Activated CD8-positive, alpha-beta T cell treated with anti-CD3 and anti-CD28 coated beads, Interleukin-2, amount 10 ng/mL, durations not matched to agents 7 days and 5 days (primary cell): ENCODE measurements at places on chromosomes 16 and 17. TPM values are rescaled to one million over a fixed set of nuclear protein-coding genes. Genes with fewer than 3 reads are reported as not detected.

The LRRC75A gene
- total RNA-seq, result 5.7 TPM

The NPTX1 gene
- total RNA-seq, result 16.7 TPM

The ASPA gene
- not detected for total RNA-seq

The MYO15A gene
- total RNA-seq, result 0.34 TPM

The NFE2L1 gene
- 50.7 TPM for total RNA-seq

The STAT5A gene
- 117 TPM for total RNA-seq

The NHLRC4 gene
- total RNA-seq, result 1.6 TPM

GRCh38 chr17:7852919-7853690 is 1.8 kb upstream of the TMEM88 start:
- no peak for DNase-seq
- no peak overlapping the region for H3K4me3 ChIP-seq
- H3K36me3 ChIP-seq, result peaks cover 10% of the 10 kb centered on the region
- no peak overlapping the region for H3K27ac ChIP-seq
- peaks cover 24% of the 10 kb centered on the region for H3K4me1 ChIP-seq

DNA sequence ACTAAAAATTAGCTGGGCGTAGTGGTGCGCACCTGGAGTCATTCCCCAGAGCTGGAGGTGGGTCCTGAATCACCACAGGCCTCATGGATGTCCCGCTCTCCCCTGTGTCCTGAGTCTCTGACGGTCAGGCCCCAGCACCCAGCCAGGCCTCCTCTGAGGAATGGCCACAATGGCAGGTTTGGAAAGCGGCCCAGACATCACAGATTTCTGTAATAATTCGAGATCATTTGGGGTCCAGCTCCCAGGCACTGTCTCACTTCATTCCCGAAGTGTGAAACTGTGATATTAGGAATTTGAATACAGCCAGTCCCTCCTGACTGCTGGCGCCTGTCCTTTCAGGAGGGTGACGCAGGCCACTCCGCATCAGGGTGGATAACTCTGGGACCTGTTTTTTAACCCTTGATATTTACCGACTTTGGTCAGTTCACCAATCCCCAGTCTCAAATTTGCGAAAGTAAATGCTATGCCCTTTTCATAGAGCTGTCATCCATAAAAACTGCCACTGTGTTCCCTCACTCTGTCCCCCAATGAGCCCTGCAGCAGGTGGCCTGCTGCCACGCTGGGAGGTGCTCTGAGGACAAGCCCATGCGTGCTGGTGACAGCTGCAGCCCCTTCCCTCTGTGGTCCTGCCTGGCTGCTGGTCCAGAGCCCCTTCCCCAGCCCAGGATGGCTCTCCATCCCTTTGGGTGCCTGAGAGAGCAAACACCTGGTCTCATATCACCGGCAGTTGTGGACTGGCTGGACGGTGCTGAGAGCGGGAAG is 28.3 kb upstream of the RPTOR start:
- no peaks in the 10 kb centered on the region for H3K27me3 ChIP-seq
- no peaks in the 10 kb centered on the region for H3K4me1 ChIP-seq
- H3K4me3 ChIP-seq, result no peak overlapping the region
- H3K36me3 ChIP-seq, result no peaks in the 10 kb centered on the region
- DNase-seq, result no peak

DNA sequence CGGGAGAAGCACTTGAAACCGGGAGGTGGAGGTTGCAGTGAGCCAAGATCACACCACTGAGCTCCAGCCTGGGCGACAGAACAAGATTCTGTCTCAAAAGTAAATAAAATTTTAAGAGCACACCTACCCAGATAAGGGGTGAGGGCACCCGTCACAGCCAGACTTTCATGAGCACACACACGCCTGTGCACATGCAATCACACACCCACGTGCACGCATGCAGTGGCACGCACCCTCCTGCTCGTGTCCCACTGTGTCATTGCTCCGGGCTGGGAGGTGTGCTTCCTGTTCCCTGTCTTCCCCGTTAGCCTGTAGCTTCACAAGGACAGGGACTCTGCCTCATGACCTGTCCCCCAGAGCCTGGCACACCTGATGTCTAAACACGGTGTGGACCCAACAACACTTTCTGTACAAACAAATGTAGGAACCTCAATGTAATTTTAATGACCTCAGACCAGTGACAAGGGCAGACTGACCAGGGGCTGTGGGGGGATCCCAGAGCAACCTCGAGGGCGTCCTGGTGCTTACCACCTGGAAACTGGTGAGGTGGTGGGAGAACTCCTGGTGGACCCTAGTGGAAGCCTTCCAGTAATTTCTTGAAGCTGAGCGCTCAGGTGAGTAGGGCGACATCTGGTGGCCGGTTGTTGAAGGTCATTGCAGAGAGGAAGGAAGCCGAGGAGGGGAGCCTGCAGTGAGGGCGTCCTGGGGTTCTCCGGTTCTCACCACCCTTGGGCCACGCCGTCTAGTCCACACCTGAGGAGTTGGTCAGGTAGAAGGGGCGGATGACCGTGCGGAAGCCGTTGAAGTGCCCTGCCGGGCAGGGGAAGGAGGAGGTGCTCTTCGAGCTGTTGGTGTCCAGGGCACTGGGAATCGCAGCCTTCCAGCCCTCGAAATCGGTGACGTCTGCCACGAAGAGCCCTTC is 8.6 kb downstream of the LGALS3BP start:
- peaks cover 29% of the 10 kb centered on the region for H3K36me3 ChIP-seq
- H3K27me3 ChIP-seq, result no peaks in the 10 kb centered on the region
- H3K27ac ChIP-seq, result no peak overlapping the region
- peak; percentile 87 for DNase-seq

DNA sequence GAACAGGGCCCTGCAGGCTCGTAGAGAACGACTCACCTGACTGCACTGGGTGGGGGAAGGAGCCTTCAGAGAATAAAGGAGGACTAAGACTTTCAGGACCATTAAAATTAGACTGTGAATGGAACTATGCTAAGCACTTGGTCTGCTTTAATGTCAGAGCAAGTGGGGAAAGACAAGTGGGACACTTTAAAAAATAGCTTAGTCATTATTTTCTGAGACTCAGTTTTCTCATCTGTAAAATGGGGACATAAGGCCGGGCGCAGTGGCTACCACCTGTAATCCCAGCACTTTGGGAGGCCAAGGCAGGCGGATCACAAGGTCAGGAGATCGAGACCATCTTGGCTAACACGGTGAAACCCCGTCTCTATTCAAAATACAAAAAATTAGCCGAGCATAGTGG is 19.3 kb upstream of the BCO1 start:
- H3K4me1 ChIP-seq, result no peaks in the 10 kb centered on the region
- no peaks in the 10 kb centered on the region for H3K36me3 ChIP-seq
- no peak overlapping the region for H3K4me3 ChIP-seq
- H3K27ac ChIP-seq, result no peak overlapping the region
- no peak for DNase-seq

- peak overlapping the region; percentile 55 for H3K27ac ChIP-seq
- H3K36me3 ChIP-seq, result peaks cover 35% of the 10 kb centered on the region
- H3K4me3 ChIP-seq, result no peak overlapping the region
- no peak for DNase-seq
- H3K27me3 ChIP-seq, result no peaks in the 10 kb centered on the region
- H3K4me1 ChIP-seq, result peaks cover 53% of the 10 kb centered on the region
These were observed 29.0 kb downstream of the PGS1 start for GRCh38 chr17:78407387-78408000.

DNA sequence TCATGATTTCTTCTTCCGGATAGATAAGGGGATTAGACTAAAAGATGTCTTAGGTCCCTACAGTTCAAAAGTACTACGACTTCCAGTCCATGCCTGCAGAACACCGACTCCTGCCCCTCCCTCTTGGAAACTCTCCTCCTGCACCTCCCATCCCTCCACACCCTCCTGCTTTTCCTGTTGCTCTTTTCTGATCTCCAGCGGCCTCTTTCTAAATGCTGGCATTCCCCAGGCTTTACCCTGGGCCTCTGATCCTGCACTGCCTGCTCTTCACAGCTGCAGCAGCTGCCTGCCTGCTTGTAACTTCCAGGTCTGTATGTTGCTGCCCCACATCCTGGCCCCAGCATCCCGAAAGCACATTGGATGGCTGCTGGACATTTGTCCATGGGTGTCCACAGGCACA is 154.2 kb downstream of the KCNJ12 start:
- no peak overlapping the region for H3K4me3 ChIP-seq
- no peak overlapping the region for H3K27ac ChIP-seq
- H3K36me3 ChIP-seq, result peaks cover under 1% of the 10 kb centered on the region
- DNase-seq, result no peak
- no peaks in the 10 kb centered on the region for H3K27me3 ChIP-seq
- H3K4me1 ChIP-seq, result peaks cover 18% of the 10 kb centered on the region

DNA sequence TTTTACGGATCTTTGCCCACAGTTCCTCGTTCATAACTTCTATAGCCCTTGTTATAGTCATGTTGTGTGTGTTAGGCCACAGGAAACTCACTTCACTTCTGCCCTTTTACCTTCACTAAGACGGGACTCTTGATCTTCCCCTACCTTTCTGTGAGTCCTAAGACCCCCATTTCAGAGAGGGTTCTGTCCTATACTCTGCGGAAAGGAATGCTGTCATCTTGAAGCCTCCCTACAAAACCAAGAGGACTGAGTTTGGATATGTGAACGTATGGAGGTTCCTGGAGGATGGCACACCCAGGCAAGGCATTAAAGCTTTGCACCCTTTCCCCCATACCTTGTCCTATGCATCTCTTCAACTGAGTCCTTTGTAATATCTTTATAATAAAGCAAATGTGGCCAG is 3.7 kb downstream of the UBB start:
- peaks cover 38% of the 10 kb centered on the region for H3K36me3 ChIP-seq
- peaks cover 6% of the 10 kb centered on the region for H3K27me3 ChIP-seq
- peaks cover 49% of the 10 kb centered on the region for H3K4me1 ChIP-seq
- DNase-seq, result no peak

GRCh38 chr16:27334192-27334764 is 20.5 kb downstream of the IL4R start:
- H3K4me3 ChIP-seq, result no peak overlapping the region
- no peak for DNase-seq
- no peak overlapping the region for H3K27ac ChIP-seq
- peaks cover 80% of the 10 kb centered on the region for H3K36me3 ChIP-seq
- H3K4me1 ChIP-seq, result peaks cover 39% of the 10 kb centered on the region

DNA sequence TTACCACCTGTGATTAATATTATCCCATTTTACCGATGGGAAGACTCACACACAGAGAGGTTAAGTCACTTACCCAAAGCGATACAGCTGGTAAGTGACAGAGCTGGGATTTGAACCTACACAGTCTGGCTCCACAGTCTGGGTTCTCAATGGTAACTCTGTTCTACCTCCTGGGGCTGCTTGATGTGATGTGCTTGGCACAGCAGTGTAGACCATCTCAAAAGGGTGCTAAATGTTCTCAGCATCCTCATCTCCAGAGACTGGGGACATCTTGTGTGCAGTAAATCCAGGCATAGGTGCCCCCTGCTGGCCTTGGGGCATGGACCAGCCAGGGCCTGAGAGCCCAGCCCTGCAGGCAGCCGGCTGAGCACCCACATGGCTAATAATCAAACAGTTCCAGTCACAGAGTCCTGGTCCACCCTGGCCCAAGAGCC is 15.4 kb upstream of the KATNB1 start:
- no peaks in the 10 kb centered on the region for H3K36me3 ChIP-seq
- H3K27ac ChIP-seq, result no peak overlapping the region
- peaks cover 6% of the 10 kb centered on the region for H3K27me3 ChIP-seq
- peak; percentile 79 for DNase-seq
- no peak overlapping the region for H3K4me3 ChIP-seq

DNA sequence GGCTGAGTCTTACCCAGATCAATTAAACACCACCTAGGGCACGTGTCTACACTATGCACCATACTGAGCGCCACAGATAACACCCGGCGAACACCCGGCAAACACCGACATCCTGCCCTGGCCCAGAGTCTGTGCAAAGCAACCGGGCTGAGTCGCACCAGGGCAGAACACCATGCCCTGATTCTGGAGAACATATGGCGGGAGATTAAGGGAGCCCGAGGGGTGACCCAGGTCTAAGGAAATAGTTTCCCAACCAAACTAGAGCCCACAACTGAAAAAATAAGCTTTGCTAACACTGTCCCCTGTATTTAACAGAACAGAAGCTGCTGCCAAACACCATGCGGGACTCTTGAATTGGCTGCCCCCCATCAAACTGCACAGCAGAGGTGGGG is 22.1 kb downstream of the MYO18A start:
- H3K4me3 ChIP-seq, result no peak overlapping the region
- H3K27ac ChIP-seq, result no peak overlapping the region
- no peaks in the 10 kb centered on the region for H3K36me3 ChIP-seq
- peaks cover 48% of the 10 kb centered on the region for H3K4me1 ChIP-seq

- H3K27me3 ChIP-seq, result no peaks in the 10 kb centered on the region
- peaks cover 53% of the 10 kb centered on the region for H3K36me3 ChIP-seq
- no peak overlapping the region for H3K27ac ChIP-seq
- no peak for DNase-seq
These were observed 7.3 kb downstream of the TCF25 start for GRCh38 chr16:89880477-89881367.

DNA sequence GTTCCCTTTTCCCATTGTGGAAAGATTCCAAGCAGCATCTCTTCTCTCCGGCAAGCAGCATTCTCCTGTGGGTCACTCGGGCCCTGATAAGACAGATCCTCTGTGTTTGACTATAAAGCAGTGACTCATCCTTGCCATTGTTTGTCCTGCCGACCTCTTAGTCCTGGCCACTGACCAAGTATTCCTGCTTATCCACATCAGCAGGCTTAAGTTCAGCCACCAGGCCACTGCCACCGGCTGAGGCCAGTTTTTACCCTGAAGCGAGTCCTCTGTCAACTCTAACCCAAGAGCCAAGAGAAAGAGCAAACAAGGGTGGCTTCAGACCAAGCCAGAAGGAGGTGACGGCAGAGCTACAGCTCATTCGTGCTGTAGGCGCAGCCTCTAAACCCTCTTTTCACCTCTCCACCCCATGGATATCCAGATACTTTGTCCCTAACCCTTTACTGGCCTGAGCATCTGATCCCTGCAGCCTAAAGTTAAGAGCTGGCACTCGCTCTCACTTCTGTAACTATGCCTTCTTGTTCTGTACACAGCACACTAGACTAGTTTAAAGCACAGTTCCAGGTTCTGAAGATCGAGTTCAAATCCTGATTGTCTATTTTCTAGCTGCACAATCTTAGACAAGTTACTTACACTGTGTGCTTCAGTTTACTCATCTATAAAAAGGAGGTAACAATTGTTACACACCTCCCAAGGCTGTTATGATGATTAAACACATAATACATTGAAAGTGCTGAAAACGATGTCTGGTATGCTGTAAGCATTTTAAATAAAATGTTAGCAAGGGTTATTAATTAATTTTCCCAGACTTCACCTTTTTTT is 31.0 kb downstream of the SOX9 start:
- H3K27me3 ChIP-seq, result no peaks in the 10 kb centered on the region
- H3K4me3 ChIP-seq, result no peak overlapping the region
- H3K4me1 ChIP-seq, result no peaks in the 10 kb centered on the region
- DNase-seq, result no peak
- H3K27ac ChIP-seq, result no peak overlapping the region
- no peaks in the 10 kb centered on the region for H3K36me3 ChIP-seq

DNA sequence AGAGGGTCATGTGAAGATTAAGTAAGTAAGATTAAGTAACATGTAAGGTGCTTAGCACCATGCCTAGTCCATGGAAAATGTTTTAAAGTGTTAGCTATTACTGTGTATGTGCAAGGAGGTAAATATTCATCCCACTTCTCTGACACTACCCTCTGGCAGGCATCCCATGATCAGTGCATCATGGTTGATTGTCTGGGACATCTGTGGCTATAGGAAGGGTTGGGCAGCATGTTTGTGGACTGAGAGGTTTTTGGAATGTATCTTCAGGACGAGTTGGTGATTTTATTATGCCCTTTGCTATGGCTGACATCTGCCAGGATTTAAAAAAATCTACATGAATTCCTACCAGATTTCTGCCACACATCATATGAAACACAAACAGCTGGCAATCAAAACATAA is 6.5 kb upstream of the TAOK1 start:
- H3K27me3 ChIP-seq, result no peaks in the 10 kb centered on the region
- no peaks in the 10 kb centered on the region for H3K36me3 ChIP-seq
- H3K4me1 ChIP-seq, result peaks cover 3% of the 10 kb centered on the region
- DNase-seq, result no peak
